CD4-positive, alpha-beta T cell treated with Interleukin-4 for 1 hour (primary cell): ENCODE measurements at places on chromosomes 7 and 10.

DNA sequence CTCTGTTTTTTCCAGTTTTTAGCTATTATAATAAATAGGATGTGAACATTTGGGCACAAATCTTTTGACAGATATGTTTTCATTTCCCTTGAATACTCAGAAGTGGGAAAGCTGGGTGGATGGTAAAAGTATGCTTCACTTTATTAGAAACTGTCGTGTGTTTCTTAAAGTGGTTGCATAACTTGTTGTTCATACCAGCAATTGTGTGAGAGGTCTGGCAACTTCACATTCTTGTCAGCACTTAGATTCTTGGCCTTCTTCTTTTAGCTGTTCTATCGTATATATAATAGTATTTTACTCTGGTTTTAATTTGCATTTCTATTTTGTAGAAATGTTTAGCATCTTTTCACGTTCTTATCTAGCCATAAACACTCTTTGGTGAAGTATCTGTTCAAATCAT, 894.4 kb downstream of the KCNMA1 start:
- DNase-seq, result no peak

GRCh38 chr10:70324951-70325781, 41.4 kb upstream of the NPFFR1 start:
- DNase-seq, result no peak

DNA sequence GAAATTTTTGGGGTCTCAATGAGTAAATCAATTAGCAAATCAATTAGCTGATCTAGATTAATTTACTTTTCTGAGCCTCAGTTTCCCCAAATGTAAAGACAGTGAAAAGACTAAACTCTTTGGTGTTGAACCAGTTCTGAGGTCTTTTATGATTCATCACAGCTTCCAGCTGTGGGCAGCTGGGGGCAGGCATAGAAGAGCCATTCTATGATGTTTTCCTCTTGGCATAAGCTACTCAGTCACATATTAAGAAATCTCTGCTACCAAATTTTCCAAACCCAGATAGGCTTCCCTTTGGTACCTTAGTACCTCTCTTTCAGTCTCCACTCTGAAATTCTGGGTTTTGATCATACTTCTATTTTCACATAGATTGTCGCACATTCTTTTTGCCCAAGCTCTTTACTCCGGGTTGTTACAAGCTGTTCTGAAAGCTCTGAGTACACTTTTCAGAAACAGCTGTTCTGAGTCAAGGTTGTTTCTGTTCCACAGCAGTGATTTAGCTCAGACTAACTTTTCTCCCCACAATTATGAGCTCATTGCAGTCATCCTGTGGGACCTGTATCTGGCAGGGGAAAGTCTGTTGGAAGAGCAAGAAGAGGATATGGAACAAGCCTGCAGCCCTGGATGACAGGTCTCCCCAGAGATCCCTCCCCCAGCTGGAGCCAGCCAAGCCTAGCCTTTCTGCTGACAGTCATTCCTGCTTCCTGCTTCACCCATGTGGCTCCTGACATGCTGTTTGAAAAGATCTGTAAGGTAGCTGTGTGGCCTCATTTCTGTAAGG, 599.6 kb upstream of the GHITM start:
- DNase-seq, result no peak

- no peak for DNase-seq
Measured at GRCh38 chr10:29709484-29710002, 74.8 kb upstream of the SVIL start.

- DNase-seq, result no peak
Measured at GRCh38 chr7:2503056-2503941, 16.3 kb upstream of the LFNG start.

DNA sequence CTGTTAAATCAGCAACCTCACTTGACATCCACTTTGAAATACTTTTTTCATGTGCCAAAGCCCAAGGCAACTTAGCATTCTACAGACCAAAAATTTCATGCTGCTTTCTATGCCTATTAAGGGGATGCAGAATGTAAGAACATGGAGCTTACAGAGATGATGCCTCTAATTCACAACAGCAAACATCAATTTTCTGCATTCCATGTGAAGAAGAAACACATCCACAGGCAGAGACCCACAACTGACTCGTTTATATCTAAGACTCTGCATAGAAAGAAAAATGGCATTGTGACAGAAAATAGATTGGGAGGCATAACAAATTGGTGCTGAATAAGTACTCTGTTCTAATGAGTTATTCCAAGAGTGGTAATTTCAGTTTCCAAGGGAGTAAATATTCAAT, 107.6 kb downstream of the SGMS1 start:
- no peak for DNase-seq

GRCh38 chr10:101230183-101230917, 1.1 kb upstream of the LBX1 start:
- DNase-seq, result no peak

DNA sequence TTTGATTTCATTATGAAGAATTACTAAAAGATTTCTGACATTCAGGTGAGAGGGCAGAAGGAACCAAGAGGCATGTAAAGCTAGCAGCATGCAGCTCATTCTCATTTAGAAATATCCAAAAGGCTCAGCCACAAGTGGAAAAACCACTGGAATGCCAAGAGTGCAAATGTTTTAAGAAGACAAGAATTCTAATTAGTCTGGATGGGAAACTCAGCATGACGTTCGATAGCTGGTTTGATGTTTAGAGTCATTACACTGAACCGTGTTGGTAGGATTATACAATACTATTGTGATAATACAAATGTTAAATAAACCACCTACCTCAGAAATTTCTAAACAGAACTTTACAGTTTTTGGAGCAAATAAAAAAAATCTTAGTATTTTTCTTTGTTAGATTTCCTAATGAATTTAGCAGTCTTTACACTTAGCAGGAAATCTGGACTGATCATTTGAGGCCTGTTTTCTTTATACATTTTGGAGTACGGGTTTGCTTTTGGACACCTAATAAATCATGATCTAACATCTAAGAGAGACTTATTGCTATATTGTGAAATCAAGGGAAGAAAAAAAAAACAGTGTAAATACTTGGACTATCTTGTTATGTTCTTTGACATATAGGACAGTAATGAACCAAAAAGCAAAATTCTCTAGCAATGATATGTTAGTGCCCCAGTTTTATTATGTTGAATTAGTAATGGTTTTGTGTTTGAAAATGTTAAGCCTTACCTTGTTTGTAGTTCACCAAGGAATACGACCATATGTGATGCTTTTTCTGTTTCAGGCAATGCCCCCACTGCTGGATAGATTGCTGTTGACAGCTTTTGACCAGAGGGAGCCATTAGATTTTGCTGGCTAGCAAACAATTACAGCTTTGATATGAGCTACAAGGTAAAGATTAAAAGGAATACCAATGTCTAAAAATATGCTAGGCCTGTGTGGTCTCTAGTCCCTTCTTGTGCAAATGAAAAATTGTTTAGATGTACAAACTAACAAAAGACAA, 354.1 kb upstream of the SEMA3A start:
- no peak for DNase-seq

GRCh38 chr7:116307253-116307652, 96.9 kb downstream of the TES start:
- DNase-seq, result no peak

DNA sequence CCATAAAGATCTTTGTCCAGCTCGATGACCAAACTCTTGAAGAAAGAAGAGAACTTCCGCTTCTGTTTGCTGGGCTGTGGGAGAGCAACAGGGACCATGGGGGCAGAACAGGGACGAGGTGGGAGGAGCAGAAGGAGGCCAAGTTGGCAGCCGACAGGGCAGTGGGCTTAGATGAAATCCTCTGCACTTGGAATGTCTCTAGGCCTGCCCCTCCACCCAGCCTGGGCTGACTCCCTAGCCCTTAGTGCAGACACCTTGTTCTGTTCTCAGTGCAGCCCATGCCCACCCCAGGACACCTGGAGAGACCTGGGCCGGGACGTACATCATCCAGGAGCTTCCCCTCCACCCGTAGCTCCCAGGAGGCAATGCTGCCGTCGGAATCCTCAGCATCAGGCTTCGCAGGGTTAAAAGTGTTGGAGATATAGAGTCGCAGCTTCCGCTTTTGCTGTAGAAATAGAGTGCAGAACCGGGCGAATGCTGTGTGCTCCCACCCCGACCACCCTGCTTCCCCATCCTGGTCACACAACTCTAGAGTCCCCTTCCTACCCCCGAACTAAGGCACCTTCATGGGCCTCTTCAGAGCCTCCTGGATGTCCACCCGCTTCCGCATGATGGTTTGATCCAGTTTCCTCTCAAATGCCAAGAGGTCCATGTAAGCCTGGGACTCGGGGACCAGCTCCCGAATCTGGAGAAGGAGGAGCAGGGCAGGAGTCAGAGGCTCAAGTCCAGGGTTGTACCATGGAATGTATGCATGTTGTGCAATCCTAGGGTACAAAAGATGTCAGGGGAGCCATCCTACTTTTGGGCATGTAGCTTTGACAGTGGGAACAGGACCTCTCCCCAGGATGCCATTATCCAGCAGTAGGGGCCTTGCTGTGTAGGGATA, 6.1 kb downstream of the SMARCD3 start:
- DNase-seq, result no peak

GRCh38 chr10:5553400-5554170, 28.8 kb downstream of the CALML3 start:
- no peak for DNase-seq

DNA sequence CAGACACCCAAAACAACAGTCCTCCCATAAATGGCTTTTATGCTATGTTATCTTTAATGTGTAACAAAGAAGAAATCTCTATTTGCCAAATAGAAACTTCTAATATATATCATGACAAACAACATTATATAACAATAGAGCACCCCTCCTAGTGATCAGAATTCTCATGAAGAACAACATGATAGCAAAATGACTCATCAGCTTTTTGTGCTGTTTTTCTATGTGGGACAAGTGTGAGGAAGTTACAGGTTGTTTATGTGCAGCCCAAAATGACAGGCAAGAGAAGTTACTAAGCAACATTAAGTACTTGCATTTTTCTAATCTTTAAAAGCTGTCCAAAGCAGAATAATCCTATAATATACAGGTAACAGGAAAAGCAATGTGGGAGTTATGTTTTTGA, 7.7 kb downstream of the DGKB start:
- DNase-seq, result no peak

GRCh38 chr7:53993224-53993623, 549.0 kb upstream of the VSTM2A start:
- DNase-seq, result no peak

DNA sequence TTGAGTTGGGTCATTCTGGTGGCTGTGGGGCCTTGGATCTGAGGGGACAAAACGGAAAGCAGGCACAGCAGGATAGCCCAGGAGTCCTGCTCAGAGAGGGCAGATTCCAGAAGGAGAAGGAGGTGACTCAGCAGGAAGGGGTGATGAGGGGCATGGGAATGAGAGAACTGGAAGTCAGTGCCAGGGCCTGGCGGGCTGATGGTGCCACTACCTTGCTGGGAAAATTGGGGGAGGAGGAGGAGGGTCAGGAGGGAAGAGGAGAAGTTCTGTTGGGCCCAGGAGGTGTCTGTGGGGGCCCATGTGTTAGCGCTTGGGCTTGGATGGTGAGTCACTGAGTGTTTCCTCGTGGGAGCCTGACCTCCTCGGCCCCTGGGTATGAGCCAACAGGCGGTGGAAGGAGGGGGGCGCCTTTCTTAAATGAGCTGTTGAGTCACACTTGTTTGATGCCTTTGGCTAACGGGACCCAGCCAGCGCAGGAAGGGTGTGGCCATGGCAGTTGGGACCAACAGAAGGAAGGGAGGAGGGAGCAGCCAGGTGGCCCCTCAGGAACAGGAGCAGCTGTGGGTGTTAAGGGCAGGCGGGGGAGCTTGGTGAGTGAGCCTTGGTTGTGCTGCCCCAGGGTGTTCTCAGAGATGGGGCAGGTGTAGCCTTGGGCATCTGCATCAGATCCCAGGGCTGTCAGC, 130.0 kb upstream of the BTBD16 start:
- no peak for DNase-seq

- DNase-seq, result no peak
Measured at GRCh38 chr10:121580276-121581116, 17.7 kb downstream of the FGFR2 start.

GRCh38 chr7:64999165-65000004, 7.1 kb downstream of the ERV3-1 start:
- DNase-seq, result peak; percentile 3

DNA sequence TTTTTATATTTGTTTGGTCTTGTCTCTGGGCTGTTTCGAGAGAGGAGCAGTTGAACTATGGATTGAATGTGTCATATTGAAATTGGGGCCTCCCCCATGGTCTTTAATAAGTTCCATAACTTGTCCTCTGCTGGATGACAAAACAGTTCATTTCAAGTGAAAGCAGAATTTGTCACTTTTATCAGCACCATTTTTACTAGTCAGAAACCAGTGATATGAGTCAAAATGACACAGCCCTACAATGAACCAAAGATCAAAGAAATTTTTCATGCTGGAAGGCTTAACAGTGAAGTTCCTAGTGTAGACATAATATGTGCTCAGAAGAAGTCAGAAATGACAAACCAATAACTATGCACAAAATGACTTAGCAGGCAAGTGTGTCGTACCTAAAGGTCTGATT, 133.6 kb upstream of the VWC2 start:
- no peak for DNase-seq

- DNase-seq, result no peak
Measured at GRCh38 chr10:77006836-77007511, 630.6 kb downstream of the KCNMA1 start.

GRCh38 chr7:43766564-43766963, 8.1 kb downstream of the BLVRA start:
- no peak for DNase-seq

DNA sequence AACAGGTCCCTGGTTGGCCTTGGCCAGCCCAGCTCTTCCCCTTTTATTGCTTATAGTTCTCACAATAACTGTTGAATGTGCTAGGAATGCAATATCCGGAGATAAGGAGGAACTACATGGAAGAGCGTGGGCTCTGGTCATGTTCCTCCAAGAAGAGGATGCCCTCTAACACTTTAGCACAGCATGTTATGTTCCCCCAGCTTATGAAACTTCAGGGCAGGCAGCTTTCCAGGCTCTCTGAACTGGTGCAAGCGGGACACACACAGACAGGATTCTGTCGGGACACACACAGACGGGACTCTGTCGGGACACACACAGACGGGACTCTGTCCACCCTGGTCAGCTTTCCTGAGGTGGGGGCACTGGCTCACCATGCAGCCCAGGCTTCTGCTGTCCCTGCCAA, 141.6 kb downstream of the PKD1L1 start:
- DNase-seq, result no peak

GRCh38 chr10:28130267-28130666, 131.4 kb upstream of the ODAD2 start:
- no peak for DNase-seq

DNA sequence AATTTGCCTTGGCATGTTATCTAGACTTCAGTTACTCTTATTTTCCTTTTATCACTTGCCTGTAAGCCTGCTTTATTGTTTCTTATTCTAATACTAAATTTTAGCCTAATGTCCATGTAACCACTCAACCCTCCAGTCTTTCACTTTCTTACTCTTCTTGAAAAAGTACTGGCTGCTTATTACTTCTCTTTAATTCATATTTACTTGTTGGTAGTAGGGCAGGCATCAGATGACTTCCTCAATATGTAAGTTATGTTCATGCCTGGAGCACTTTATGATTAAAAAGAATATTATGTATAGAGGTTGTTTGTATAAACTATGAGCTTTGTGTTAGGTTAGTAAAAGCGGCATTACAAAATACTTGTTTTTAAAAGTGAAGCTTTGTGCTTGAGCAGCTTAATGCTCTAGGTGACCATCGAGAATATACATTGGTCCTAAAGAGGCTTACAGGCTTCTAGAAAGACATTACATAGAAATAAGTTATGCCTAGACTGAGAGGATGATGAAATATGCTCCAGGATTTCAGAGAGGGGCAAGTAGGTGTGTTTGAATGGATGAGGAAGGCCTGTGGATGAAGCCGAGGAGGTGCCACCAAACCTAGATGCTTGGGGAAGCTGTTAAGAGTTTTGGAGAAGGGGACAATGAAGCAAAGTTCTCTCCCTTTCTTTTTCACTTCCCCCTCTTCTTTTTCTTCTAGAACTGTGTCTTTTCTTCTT, 207.1 kb upstream of the HDAC9 start:
- DNase-seq, result no peak
